Thoracic aorta (tissue), 2 donors: ENCODE measurements at places on chromosomes 11 and 22. TPM values are rescaled to one million over a fixed set of nuclear protein-coding genes. Genes with fewer than 3 reads are reported as not detected.

DNA sequence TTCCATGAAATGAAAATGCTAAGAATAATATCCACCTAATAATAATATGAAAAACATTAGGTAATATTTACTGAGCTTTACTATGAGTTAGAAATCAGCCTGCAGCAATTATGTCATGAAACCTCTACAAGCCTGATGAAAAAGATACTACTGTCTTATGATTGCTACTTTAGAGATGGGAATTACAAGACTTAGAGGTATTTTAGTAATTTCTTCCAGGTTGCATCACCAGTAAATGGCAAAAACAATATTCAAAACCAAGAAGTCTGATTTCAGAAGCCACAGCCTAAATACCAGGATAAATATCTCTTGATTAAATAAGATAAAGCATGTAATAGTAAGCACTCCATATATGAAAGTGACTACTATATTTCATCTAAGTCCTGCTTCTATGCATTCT is 13.8 kb downstream of the OR5B21 start:
- no peak for DNase-seq

GRCh38 chr11:60786811-60787567 is 1.9 kb downstream of the MS4A10 start:
- peak; percentile 42 for DNase-seq

DNA sequence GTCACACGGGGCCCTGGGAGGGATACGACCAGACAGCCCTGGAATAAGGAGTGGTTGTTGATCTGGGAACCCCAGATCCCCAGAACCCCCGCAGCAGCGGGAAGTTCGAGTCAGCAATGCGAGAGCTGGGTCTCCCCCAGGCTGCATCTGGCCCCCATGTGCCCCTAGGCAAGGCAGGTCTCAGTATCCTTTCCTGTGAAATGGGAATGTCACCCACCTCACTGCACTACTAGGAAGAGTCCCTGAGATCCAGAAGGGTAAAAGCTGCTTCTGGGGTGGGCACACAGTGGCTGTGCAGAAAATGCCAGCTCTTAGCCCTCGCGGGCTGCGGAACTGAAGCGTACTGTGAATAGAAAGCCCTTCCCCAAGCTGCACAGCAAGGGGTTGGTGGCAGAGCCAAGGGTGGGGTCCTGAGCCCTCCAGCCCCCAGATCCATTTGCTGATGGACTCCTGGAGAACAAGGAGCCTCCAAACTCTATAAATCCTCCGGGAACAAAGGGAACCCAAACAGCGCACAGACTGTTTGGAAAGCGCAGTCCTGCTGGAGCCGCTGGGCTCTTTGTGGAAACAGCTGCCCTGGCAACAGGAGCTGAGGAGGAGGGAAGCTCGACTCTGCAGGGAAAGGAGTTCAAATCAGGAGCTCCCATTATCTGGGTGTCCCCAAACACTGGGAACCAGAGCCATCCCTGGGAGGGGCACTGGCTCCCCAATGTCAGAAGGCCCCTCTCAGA is 68.2 kb upstream of the SHISAL1 start:
- no peak for DNase-seq

GRCh38 chr11:68551223-68551622 is 90.7 kb downstream of the PPP6R3 start:
- DNase-seq, result no peak

GRCh38 chr11:101582236-101582988 is 1.4 kb downstream of the TRPC6 start:
- DNase-seq, result no peak

DNA sequence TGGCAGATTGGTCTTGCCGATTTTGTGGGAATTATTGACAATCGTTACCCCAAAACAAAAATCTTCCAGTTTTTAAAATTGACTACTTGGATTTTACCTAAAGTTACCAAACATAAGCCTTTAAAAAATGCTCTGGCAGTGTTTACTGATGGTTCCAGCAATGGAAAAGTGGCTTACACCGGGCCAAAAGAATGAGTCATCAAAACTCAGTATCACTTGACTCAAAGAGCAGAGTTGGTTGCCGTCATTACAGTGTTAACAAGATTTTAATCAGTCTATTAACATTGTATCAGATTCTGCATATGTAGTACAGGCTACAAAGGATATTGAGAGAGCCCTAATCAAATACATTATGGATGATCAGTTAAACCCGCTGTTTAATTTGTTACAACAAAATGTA is 37.2 kb downstream of the IGLL1 start:
- no peak for DNase-seq

DNA sequence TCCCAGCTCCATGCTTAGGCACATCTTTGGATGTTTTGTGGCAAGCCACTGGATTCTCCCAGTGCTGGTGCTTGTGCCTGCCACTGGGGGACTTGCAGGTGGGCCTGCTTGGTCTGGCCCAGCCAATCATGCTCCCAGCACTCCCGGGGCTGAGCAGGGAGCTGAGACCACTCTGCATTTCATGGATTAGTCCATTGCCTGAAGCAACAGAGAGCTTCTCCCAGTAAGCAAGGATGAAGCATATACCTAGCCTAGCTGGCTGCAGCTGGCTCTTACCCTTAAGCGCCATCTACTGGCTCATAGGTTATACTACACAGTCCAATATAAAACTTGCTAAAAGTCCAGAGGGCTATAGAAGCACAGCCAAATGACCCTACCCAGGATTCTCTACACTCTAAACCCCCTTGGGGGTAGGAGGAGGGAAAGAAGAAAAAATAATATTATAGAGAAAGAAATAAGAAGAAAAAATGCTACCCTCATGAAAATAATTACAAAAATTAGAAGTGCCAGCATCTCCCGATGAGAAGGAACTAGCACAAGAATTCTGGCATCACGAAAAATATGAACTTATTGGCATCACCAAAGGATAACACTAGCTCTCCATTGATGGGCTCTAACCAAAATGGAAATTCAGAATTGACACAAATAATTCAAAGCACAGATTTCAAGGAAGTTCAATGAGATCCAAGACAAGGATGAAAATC is 275.3 kb downstream of the C11orf87 start:
- no peak for DNase-seq

- no peak for DNase-seq
Observed at GRCh38 chr22:16601437-16602223, 9.0 kb upstream of the CCT8L2 start.

- no peak for DNase-seq
Observed at GRCh38 chr22:32775957-32776356, 25.5 kb upstream of the TIMP3 start.

GRCh38 chr11:6327806-6328205 is 7.5 kb upstream of the CAVIN3 start:
- no peak for DNase-seq

DNA sequence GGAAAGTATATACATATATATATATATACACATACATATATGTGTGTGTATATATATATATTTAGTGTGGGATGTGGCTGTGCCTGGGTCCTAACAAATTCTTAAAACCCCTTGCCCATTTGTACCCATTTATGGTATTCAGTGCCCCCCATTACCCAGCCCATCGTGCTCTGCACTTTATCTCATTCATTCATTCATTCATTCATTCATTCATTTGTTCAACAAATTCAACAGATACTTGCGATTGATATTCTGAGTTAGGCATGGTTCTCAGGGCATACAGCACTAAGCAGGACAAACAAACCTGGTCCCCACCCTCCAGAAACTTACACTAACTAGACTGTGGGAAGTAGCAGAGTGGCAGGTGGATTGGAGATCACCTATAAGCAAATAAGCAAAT is 56.6 kb upstream of the LMO2 start:
- DNase-seq, result no peak

DNA sequence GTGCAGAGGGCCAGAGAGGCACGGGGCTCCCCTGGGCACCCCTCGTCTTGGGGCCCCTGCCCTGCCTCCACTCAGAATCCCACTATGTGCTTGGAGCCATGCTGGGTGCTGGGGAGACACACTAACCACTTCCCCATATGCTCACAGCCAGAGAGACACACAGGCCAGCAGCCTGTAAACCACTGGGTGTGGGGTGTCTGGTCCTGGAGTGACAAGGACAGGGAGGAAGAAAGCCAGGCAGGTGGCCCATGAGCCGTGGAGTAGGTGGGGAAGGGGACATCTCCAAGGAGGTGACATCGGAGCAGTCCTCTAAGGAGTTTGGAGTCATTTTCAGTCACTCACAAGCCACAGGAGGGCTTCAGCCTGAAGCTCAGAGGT is 58.9 kb downstream of the CDKN1C start:
- no peak for DNase-seq

GRCh38 chr11:93569496-93569895 is 26.3 kb upstream of the SMCO4 start:
- DNase-seq, result no peak

DNA sequence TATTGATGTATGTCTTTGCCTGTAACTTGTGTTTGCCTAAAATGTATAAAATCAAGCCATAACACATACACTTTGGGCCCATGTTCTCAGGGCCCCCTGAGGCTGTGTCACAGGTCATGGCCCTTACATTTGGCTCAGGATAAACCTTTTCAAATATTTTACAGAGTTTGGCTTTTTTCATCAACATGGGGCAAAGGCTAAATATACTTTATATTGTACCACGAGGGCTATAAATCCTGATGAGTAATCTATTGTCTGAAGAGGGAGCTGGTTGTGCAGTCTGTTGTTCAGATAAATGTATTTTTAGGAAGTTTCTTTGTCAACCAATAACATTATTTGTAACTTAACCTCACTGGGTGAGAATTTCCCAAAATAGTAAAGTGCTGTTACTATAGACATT is 404.6 kb upstream of the DDI1 start:
- DNase-seq, result no peak

DNA sequence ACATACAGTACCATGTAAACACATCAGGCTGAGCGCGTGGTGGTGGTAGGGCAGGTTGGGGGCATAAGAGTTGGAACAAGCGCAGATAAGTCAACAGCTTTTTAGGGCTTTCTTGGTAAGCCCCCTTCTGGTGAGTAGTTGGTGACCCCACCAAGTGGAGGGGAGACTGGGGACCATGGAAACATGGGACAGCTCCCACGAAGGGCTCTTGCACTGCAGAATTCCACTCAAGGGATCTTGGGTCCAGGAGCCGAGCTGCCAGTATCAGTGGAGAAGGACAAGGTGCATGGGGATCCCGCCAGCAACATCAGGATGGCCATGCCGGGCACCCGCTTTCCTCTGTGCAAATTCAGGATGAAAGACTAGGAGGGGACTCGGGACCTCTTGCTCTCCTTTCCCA is 6.2 kb upstream of the APOA1 start:
- no peak for DNase-seq

DNA sequence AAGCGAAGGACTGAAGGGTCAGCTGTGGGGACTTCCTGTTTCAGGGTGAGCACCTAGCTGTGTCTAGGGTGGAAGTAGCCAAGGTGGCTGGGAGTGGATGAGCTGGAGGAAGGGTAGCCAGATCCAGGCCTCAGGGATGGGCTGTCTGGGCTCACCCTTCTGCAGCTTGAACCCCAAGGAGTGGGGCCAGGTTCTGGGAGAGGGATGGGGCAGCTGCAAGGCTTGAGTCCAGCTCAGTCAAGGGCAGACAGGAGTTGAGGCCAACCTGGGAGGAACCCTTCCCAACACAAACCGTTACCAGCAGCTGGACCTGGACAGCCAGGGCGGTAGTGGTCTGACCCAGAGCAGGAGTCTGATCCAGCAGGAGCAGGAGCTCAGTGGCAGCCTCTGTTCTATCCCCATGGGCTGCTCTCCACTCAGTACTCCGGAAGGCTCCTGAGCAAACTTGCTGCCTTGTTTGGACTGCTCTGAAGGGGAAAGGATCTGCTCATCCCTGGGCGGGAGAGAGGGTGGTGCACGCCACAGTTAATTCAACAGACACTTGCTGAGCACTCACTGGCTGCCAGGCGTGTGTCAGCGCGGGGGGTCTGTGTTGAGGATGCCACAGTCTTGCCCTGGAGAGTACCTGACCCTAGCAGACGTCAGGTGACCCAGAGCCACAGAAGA is 53.8 kb upstream of the THY1 start:
- no peak for DNase-seq

DNA sequence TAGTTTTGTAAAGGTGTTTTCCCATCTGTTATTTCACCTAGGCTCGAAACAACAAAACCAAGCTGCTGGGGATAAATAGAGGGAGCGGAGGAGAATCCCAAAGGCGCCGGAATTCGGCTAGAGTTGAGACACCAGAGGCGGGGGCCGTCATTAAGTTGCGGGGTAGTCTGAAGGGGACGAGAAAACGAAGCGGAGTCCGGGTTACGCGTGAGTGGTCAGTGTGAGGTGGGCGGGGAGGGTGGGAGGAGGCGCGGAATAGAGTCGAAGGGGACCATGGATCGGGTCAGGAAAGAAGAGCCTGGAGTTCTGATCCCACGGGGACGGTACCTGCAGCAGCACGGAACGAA is 361 bp downstream of the SRPRA start:
- DNase-seq, result no peak

- no peak for DNase-seq
Observed at GRCh38 chr22:48960576-48960975, 867.1 kb downstream of the BRD1 start.

DNA sequence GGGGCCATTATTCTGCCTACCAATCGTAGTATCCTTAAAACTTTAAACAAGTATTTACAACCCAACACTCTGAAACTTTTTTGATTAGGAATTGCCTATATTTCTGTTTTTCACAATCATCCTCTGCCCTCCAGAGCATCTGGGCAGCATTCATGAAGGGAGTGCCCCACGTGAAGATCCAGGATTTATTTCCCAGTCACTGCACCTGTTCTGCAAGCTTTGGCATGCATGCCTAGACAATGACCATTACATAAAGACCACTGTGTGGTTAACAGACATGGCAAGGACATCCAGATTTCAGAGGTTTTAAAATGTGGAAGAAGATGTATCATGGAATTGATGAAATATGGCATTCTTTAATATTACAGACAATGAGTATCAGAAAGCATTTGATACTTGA is 1083.8 kb downstream of the TBC1D22A start:
- DNase-seq, result no peak

- DNase-seq, result no peak
Observed at GRCh38 chr11:119772076-119772475, 43.1 kb upstream of the NECTIN1 start.

DNA sequence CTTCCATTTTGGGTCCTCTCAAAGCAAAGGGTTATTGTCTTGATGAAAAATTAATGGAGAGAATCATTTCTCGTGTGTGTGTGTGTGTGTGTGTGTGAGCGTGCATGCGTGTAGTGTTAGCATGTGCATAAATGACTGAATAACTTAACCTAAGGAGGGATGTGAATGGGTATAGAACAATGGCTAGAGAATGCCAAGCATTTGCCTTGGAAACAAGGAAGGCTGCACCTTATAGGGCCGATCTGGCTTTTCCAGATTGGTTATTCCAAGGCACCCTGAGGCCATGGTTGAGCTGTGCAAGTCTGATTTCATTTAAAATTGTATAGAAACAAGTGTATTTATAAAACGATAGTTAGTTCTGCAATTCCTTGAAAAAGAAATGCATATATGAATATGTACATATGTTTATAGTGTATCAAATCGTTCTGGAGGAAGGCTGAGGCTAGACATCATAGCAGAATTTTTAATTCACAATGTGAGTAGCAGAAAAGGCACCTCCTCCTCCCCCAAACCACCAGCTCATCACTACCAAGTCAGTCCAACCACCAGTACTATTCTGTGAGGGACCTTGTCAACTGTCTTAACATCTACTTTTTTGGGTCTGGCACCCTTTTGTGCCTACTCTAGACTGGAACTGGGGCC is 322.7 kb upstream of the ISX start:
- DNase-seq, result no peak

- DNase-seq, result peak; percentile 98
Observed at GRCh38 chr11:61971248-61972111, 4.0 kb upstream of the FTH1 start.

The MRGPRF gene
- 67.5 TPM for total RNA-seq

The KRTAP5-10 gene
- total RNA-seq, result not detected

The TSGA10IP gene
- total RNA-seq, result not detected

The MMP8 gene
- not detected for total RNA-seq

The SVIP gene
- total RNA-seq, result 8.5 TPM

The FCHSD2 gene
- 56.5 TPM for total RNA-seq

The CYB561A3 gene
- total RNA-seq, result 80.8 TPM
